ENCODE measurements at places on chromosomes 11 and 22.

DNA sequence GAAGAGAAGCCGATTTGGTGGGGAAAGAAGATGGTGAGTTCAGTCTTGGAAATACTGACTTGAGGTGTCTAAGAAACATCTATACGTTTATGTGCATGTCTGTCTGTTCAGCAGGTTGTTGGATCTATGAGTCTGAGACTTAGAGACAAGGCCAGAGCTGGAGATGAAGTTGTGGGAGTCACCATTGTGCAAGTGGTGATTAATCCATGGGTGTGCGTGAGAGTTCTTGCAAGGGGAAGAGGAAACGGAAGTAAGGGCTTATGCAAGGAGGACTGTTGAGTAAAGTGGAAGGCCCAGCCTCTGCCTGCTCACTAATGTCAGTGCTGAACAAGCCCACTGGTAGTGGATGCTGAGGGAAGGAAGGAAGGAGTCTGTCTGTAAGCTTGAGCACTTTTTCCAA, 9.7 kb downstream of the TMEM45B start:
- DNase-seq = no peak

GRCh38 chr11:10641177-10641911, 52.2 kb downstream of the IRAG1 start:
- no peak for DNase-seq

DNA sequence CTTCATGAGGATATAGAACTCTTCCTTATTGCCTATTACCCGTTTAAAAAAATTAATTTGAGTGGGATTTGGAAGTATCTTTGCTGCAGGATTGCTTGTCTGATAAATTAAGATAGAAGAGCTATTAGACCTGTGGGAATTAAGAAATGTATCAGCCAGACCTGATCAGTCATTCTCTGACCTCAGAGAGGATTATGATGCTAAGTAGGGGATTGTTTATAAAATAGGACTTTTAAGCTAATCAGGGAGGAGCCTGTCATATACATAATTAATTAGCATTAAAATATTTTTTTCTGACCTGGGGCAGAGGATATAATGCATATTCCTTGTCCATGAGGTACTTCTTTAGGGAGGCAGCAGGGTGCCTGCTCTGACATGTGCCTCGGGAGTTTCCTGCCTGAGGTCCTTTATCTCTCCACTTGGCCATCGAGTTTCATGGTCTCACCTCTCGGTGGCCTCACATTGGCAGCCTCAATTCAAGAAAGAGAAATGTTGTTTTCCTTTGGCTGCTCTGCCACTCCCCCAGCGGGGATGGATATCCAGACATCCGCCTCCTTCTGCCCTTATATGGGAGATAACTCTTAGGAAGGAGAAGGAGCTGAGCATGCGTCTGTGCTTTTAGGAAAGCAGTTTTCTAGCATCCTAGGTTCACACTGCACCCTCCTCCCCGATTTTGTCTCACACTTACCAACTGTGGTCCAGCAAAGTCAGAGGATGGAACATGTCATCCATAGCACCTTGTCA, 41.1 kb downstream of the DIXDC1 start:
- no peak for DNase-seq

- DNase-seq = no peak
Measured at GRCh38 chr11:70569618-70569890, 171.2 kb downstream of the CTTN start.

DNA sequence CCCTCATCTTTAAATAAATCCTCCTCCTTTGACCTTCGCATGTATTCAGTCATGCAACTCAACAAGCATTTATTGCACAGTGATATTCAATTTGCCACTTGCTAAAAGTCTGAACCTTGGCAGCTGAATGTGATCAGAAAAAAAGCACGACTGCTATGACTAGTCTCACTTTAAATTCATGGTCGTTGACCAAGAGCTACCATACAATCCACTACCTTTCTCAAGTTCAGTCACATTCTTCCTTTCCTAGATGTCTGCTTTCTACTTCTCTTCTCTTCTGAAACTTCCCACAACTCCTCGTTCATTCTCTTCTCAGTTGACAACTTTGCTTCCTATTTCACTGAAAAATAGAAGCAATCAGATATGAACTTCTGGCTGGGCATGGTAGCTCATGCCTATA, 2.0 kb upstream of the SAA1 start:
- no peak for DNase-seq

DNA sequence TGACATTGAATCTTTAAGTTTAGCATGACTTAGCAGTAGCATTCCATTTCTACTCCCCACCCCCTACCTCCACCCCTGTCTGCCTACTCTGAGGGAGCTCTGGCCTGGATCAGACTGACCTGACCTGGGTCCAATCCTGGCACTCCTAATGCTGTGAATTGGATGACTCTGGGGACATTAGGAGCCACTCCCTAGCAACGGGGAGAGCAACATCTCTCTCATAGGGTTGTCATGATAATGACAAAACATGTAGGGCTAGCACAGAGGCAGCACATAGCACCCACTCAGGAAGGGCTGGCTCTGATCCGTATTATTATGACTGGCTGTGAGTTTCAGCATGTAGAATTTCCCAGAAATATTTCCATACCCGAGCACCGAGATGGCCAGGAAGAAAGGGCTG, 40.5 kb downstream of the CABIN1 start:
- no peak for DNase-seq

- no peak for DNase-seq
Measured at GRCh38 chr11:75269367-75269660, 28.7 kb downstream of the TPBGL start.

GRCh38 chr11:5712507-5712906, 22.9 kb downstream of the TRIM22 start:
- DNase-seq = no peak

DNA sequence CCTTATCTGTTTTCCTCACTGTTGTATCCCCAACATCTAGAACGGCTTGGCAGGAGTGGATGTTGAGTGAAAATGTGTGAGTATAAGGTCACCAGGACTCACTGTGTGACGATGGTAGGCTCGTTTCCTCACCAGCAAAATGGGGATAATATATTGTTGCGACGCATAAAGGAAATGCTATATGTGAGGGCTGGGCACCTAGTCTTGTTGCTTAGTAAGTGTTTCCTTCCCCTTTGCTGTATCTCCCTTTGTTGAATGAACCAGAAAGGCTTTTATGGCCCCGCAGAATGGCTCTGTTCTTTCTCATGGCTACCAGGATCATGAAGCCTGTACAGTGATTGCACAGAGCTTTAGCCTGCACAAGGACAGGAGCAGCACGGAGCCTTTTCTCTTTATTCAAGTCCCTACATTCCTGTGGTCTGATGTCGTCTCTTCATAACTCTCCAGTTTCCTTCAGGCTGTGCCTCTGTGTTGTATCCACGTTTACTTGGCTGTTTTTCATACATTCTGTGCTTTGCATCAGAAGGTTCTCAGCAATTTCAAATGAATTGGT, 5.4 kb downstream of the TNRC6B start:
- no peak for DNase-seq

GRCh38 chr11:86513746-86514373, 139.2 kb downstream of the CCDC81 start:
- DNase-seq = no peak

GRCh38 chr22:49936018-49936972, 17.9 kb downstream of the CRELD2 start:
- DNase-seq = peak; percentile 98

DNA sequence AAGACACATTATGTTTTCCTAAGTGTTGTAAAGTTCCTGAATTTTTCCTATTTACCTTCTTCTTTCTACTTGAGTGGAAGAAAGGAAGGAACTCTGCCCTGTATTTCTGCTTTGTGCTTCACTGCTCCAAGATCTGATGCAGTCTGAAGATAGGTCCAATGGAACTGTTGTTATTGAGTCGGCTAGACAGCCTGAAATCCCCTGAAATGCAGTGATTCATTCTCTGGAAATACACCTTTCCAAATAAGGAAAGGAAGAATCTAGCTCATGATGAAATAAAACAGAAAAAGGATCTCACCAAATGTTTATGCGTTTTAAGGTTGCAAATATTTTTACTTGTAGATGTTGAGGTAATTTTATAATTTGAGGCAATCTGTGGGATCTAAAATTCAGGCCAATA, 322.8 kb downstream of the GUCY1A2 start:
- DNase-seq = no peak

GRCh38 chr11:104219096-104219495, 55.1 kb upstream of the PDGFD start:
- DNase-seq = no peak

GRCh38 chr22:44047891-44048301, 23.8 kb downstream of the PARVB start:
- no peak for DNase-seq

GRCh38 chr11:63915961-63916836, 765 bp downstream of the RCOR2 start:
- peak; percentile 73 for DNase-seq

GRCh38 chr11:71450939-71451338, 2.1 kb upstream of the NADSYN1 start:
- no peak for DNase-seq

- no peak for DNase-seq
Measured at GRCh38 chr22:30150212-30150611, 69.9 kb downstream of the HORMAD2 start.

GRCh38 chr11:69385832-69386427, 92.0 kb downstream of the MYEOV start:
- DNase-seq = peak; percentile 33

- DNase-seq = no peak
Measured at GRCh38 chr11:46116007-46116711, 5.1 kb downstream of the PHF21A start.

GRCh38 chr22:46653596-46653995, 33.4 kb downstream of the GRAMD4 start:
- peak; percentile 61 for DNase-seq

DNA sequence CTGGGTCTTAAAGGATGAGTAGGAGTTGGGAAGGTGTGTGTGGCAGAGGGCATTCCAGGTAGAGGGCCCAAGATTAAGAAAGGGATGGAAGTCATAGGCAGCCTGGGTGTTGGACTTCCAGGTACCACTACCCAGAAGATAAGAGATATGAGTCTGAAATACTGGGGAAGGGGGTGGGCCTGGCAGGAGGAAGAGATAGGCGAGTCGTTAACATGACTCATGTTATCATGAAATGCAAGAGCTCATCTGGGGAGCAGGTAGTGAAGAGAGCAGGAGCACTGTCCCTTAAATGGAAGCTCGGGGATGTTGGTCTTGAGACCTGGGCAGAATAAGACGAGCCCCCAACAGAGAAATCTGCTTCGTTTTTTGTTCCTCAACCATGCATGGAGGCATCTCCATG, 10.2 kb downstream of the ZC3H7B start:
- DNase-seq = no peak

- no peak for DNase-seq
Measured at GRCh38 chr22:45248832-45249561, 8.3 kb upstream of the KIAA0930 start.

DNA sequence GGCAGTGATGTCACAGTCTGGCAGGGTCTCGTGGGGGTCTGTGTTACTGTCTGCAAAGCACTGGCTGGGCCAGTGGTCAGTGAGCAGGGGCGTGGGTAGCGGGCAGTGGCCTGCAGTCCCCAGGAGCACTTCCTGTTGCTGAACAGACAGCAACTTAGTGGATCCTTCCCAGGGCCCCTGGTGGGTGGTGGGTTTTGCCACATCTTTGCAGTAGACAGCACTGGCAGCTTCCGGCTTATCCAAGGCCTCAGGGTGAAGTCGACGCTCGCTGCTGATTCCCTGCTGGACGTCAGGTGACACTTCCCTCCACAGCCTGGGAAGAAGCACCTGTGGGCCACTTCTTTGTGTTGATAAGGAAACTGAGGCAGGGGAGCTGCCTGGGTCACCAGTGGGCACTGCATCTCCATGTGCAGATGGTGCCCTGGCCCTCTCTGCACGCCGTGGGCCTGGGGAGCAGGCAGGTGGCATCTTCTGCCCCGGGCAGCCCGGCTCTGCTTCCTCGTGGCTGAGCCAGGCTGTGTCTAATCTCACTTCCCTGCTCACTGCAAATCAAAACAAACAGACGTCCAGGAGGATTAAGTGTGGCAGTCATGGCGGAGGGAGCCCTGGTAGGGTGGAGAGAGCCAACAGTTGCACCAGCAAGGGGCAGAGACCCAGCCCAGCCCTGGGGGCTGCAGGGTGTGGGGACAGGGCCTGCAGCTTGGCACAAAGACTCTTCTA, 79.8 kb downstream of the KCNQ1 start:
- peak; percentile 40 for DNase-seq

DNA sequence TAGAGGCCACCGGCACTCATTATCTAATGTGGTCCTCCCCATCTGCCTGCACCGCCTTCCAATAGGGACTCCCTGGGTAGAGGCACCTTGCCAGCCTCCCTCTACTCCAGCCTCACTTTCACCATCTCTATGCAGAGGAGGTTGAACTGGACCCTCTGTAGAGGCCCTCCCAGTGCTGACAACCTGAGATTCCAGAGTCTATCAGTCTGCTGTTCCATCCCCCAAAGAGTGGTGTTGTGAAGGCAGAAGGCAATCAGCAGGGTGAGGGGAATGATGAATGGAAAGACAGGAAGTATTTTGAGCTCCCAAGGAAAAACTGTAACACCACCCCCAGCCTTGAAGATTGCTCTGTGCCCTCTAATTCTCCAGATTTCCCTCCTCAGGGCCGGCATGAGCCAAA, 77.9 kb downstream of the THAP12 start:
- no peak for DNase-seq

DNA sequence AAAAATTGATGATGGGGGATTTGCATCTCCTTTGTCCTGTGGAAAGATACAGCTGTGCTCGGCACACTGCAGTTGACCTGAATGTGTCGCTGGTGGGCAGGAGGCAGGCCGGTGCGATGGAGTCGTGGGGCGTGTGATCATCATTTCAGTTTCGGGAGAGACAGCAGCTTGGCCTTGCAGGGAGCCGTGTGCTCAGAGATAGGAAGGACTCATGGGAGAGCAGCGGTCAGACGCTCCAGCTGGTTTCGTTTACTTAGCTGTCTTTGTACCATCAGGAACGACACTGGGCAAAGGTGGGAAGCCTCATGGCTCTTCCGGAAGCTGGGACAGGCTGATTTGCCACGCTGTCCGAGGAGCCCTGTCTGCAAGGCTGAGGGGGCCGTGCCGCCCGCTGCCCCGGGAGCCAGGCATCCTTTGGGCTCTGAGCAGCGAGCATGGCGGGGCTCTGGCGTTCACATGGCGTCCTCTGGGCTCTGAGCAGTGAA, 32.7 kb downstream of the GRAMD4 start:
- DNase-seq = no peak

- no peak for DNase-seq
Measured at GRCh38 chr11:60959431-60959830, 7.5 kb upstream of the SLC15A3 start.

GRCh38 chr11:126225295-126225665, 13.7 kb downstream of the FAM118B start:
- DNase-seq = no peak

GRCh38 chr11:35058669-35059434, 80.1 kb upstream of the CD44 start:
- DNase-seq = no peak

- DNase-seq = no peak
Measured at GRCh38 chr11:8477680-8478079, 116.3 kb downstream of the STK33 start.

DNA sequence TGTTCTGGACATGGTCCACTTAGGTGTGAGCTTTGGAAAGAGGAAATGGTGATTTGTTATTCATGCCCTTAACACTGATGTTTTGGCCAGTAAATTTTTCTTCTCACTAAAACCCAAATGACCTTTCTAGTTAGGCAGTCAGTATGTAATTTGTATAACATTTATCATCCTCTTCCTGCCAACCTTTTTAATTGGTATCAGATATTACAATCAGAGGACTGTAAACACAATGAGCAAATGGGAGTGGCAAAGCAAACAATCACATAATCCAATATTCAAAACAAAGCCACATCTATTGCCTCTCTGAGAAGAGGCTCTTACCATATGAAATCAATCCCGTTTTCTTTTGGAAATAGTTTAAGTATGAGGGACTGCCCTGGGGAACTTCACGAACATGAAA, 49.1 kb downstream of the BBOX1 start:
- no peak for DNase-seq
